ENCODE measurements at places on chromosomes 3 and 15.

- DNase-seq = no peak
Observed at GRCh38 chr3:194014756-194015155, 121.2 kb upstream of the HES1 start.

GRCh38 chr15:68700455-68701123 is 120.1 kb downstream of the ANP32A start:
- peak; percentile 19 for DNase-seq

DNA sequence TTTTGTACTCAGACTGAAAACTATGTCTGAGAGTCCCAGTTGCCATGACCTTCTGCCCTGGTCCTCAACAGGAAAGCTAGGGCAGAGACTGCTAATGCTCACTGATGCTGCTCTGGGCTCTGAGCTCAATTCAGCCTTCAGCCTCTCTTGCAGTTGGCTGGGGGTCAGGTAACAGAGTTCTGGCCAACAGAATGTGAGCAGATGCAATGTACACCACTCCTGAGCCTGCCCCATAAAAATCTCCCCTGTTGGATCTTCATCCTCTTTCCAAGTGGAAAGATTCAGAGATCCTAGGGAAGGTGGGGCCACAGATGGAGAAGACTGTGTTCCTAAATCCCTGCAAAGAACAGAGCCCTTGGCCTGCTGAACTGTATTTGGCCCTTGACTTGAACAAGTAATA is 87.8 kb downstream of the PDZRN3 start:
- no peak for DNase-seq

DNA sequence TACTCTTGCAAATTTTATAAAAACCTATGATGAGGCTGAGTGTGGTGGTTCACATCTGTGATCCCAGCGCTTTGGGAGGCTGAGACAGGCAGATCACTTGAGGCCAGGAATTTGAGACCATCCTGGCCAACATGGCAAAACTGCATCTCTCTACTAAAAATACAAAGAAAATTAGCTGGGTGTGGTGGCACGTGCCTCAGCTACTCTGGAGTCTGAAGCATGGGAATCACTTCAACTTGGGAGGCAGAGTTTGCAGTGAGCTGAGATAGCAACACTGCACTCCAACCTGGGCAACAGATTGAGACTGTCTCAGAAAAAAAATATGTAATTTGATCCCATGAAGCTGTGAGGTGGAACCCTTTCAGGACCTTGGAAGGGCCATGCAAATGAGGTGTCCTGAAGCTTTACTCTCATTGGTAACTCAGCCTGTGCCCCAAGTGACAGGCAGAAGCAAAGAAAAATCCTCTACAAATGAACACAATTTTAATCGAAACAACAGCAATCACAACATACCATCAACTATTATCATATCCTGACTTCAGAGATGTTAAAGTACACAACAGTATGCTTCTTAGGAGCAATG is 84.6 kb upstream of the CDV3 start:
- peak; percentile 11 for DNase-seq

DNA sequence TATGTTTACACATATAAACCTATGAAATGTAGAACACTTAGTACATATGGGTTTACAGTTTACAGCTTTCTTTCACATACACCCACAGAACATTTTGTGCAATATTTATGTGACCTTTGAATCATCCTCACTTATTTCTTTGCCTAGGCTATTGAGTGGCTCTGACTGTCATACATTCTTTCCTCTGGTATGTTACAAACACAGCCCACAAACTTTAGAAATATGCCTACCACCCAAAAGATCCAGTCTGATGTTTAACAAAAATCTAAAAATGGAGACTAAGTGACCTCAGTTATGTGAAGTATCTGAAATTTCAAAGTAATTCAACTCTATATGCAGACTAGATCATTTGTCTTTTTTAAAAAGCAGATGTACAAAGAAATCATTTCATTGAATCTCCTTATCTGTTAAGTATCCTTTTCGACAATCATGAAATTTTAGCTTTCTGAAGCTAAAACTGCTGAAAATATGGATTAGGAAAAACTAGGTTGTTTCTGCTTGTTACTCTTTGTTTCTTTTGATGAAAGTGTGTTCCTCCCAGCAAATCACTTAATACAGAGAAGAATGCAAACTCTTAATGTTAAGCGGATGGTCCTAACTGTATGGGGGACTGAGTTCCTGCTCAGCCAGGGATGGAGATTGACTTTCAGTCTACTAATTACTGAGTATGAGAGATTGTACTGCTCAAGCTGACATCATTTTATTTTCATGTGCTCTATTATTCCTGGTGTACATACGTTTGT is 27.7 kb downstream of the CCDC54 start:
- DNase-seq = no peak

DNA sequence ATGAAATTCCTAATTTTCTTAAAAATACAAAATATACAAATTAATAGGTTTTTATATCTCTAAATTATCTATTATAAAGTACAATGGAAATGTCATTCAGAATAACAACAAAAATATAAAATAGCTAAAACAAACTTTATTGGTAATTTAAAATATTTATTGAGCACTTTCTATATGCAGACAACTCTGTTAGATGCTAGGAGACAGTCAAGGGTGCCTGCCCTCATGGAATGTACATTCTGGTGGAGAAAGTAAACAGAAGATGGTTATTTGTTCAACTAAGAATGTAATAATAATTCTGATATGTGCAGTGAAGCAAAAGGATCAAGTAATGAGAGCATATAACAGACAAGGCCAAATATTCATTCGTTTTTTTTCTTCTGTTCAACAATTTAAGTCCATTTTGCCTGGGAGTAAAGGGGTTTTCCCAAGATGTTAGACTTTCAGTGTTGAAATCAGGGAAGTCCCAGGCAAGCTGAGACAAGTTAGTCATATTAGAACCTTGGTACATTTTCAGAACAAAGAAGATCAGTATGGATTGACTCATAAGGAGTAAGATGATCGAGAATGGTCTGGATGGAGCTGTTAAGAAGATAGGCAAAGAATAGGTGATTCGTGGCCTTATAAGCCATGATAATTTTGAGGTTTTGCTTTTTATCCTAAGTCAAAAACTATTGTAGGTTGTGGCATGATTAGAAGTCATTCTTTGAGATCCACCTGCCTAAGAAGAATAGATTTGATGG is 150.2 kb upstream of the MLF1 start:
- no peak for DNase-seq

DNA sequence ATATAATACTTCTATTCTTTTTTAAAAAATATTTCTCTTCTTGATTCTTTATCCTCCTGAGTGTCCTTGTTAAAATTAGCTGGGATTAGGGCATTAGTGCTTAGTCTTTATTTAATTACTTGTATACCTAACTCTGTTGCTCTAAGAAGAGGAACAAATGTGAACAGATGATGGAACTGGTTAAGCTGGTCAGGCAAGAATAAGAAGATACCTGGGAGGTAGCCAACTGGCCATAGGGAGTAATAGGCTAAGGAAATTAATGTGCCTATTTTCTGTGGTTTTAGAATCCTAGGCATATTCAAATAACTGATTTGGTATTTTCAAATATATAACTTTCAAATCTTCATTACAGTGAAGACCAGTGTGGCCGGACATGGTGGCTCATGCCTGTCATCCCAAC is 54.4 kb downstream of the EIF3J start:
- DNase-seq = no peak

DNA sequence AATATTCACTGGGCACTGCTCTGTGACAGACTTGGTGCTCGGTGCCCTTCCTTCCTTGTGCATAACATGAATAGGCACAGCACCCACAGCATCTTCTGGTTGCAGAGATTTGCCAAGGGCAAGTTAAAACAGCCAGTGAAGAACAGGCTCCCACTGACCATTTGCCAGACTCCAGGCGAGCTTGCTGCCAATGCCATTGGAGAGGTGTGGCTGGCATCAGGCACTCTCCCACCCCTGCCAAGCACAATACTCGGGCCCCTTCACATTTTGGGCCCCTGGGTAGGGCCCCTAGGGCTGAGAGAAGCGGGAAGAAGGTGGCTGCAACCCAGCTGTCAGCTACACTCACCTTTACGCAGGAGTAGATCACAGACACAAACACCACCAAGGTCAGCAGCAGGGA is 112.1 kb downstream of the SEC22A start:
- no peak for DNase-seq

- no peak for DNase-seq
Observed at GRCh38 chr3:14211621-14212020, 33.0 kb downstream of the LSM3 start.

DNA sequence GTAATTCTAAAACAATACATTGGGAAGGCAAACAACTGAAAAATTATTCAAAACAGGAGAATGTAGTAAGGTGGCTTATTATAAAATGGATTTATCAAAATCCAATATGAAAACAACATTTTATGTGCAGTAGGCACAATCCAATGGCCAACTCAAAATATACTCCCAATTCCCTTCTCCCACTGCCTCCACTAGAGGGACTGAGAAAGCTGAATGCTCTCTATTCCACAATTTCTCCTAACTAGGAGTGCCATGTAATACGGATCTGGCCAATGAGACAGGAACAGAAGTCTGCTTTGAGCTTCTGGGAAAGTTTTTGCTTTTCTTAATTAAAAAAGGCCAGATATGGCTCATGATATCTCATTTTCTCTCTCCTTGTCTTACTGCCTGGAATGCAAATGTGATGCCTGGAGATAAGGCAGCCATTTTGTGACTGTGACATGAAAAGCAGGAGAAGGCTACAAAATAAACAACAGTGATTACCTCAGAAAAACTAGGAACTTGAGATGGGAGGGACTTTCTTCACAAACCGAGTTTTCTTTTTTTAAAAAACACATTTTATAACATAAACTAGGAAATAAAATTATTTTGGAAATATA is 18.8 kb upstream of the VGLL4 start:
- peak; percentile 29 for DNase-seq

All from hematopoietic multipotent progenitor cell treated with erythropoietin and hydrocortisone succinate and interleukin-3 and kit ligand, for 8 days (in vitro differentiated cells).